ENCODE measurements at places on chromosomes 1 and 21. TPM values are rescaled to one million over a fixed set of nuclear protein-coding genes. Genes with fewer than 3 reads are reported as not detected.

FCER1A gene
- total RNA-seq: not detected

FCGR1A gene
- not detected for total RNA-seq

FCER1G gene
- total RNA-seq: not detected

DCST1 gene
- total RNA-seq: not detected

IFFO2 gene
- 16.2 TPM for total RNA-seq

DIO1 gene
- total RNA-seq: not detected

TTC34 gene
- 0.04 TPM for total RNA-seq

TMEM51 gene
- total RNA-seq: 39.8 TPM

APOBEC4 gene
- not detected for total RNA-seq

DMRTA2 gene
- 0.23 TPM for total RNA-seq

SCNM1 gene
- 49.0 TPM for total RNA-seq

USP33 gene
- 18.3 TPM for total RNA-seq

RORC gene
- 0.05 TPM for total RNA-seq

KRTAP12-4 gene
- total RNA-seq: not detected

LHX8 gene
- 1.2 TPM for total RNA-seq

LRRN2 gene
- 20.0 TPM for total RNA-seq

GRIK1 gene
- not detected for total RNA-seq

COL24A1 gene
- 0.03 TPM for total RNA-seq

PIK3CD gene
- 8.5 TPM for total RNA-seq

SYT11 gene
- 1.3 TPM for total RNA-seq

TESK2 gene
- 0.37 TPM for total RNA-seq

AVPR1B gene
- total RNA-seq: not detected

TRIM17 gene
- not detected for total RNA-seq

FCGR3A gene
- not detected for total RNA-seq

RGS4 gene
- total RNA-seq: not detected

VPS72 gene
- total RNA-seq: 45.9 TPM

INSRR gene
- total RNA-seq: not detected

SLC30A2 gene
- total RNA-seq: 0.10 TPM

NHLH1 gene
- total RNA-seq: 0.48 TPM

ZBTB8B gene
- total RNA-seq: not detected

KIF14 gene
- total RNA-seq: 7.8 TPM

TSTD1 gene
- 0.38 TPM for total RNA-seq

GUCA2A gene
- total RNA-seq: not detected
